Stimulated activated CD4-positive, alpha-beta T cell treated with anti-CD3 and anti-CD28 coated beads, Interleukin-1b, Interleukin-23, amount 100 ng/mL, for 4 hours (primary cell): ENCODE measurements at places on chromosomes 7 and 10.

DNA sequence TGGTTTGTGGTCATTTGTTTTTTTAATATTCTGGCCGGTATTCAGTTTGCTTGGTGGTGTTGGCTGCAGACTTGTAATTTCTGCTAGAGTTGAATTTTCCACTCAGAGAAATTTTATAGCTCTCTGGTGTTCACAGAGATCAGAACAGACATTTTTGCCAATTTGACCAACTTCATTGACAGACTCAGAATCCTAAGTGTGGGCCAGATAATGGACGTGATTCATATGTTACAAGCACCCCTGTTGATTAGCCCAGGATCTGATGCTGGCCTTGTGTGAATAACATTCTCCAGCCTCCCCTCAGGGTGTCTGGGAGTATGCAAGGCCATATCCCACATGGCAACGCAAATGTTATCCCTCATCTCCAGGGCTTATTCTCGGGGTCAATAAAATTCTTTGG is 283.8 kb downstream of the C7orf25 start:
- DNase-seq = no peak

DNA sequence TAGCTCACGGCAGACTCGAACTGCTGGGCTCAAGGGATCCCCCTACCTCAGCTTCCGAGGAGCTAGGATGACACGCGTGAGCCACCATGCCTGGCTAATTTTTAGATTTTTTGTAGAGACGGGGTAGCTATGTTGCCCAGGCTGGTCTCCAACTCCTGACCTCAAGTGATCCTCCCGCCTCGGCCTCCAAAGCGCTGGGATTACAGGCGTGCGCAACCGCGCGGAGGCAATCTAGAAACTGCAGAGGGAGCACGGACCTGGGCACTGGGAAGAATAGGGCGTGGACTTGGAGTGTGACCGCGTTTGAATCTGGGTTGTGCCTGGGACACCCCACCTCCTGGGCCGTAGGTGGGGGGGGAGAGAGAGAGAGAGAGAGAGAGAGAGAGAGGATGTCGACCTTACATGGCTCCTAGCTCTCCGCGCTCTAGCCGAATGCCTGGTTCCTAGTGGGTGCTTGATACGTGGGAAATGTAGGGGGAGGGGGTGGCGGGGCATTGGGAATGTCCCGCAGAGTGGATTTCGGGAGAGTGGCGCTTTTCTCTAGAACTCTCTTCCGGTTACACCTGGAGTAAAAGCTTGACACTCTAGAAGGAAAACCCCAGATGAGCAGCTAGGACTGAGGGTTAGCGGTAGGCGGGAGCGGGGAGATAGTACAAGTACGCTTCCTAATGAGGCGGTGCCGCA is 1.2 kb upstream of the MAP3K8 start:
- DNase-seq = no peak

- no peak for DNase-seq
Measured at GRCh38 chr10:11573497-11573896, 38.0 kb downstream of the USP6NL start.

- DNase-seq = no peak
Measured at GRCh38 chr7:66837007-66837406, 84.0 kb upstream of the TMEM248 start.

GRCh38 chr10:29811751-29812427 is 177.1 kb upstream of the SVIL start:
- no peak for DNase-seq
